ENCODE measurements at places on chromosomes 2 and 18.

GRCh38 chr2:33104726-33105125, 158.0 kb downstream of the LTBP1 start:
- DNase-seq = no peak

DNA sequence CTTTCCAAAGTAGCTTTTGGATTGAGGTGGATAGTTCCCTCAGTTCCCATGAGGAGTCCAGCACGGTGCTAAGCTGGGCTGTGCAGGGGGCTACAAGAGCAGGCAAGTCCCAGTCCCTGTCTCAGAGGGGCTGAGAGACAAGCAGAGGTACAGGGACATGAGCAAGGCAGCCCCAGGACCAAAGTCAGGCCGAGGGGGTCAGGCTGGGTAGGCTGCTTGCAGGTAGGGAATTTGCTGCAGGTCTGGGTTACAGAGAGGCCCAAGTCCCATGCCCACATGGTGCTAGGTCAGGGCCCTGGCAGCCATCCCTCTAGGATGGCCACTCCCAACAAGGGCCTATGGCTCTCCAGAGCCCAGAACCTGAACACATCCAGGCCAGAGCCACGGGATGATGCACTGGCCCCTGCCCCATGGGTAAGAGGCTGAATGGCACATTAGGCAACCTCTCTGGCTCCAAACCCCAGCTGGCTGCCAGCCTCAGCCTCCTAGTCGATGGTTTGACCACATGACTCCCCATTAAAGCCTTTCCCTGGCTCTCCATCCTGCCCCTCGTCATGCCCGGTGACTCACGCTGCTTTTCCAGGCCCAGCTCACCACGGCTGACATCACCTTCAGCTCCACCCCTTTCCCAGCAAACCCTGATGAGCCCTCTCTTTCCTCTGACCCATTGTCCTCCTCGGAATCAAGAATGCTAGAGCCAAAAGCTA, 83.7 kb downstream of the SDC1 start:
- DNase-seq = no peak

GRCh38 chr2:174748948-174749347, 15.3 kb downstream of the CHRNA1 start:
- DNase-seq = peak; percentile 80

- DNase-seq = peak; percentile 64
Observed at GRCh38 chr18:58671632-58672564, 633 bp downstream of the MALT1 start.

- no peak for DNase-seq
Observed at GRCh38 chr2:215965532-215966165, 47.7 kb downstream of the MREG start.

- no peak for DNase-seq
Observed at GRCh38 chr2:181673173-181673572, 7.1 kb downstream of the NEUROD1 start.

GRCh38 chr2:31205186-31205585, 12.1 kb downstream of the CAPN14 start:
- no peak for DNase-seq

DNA sequence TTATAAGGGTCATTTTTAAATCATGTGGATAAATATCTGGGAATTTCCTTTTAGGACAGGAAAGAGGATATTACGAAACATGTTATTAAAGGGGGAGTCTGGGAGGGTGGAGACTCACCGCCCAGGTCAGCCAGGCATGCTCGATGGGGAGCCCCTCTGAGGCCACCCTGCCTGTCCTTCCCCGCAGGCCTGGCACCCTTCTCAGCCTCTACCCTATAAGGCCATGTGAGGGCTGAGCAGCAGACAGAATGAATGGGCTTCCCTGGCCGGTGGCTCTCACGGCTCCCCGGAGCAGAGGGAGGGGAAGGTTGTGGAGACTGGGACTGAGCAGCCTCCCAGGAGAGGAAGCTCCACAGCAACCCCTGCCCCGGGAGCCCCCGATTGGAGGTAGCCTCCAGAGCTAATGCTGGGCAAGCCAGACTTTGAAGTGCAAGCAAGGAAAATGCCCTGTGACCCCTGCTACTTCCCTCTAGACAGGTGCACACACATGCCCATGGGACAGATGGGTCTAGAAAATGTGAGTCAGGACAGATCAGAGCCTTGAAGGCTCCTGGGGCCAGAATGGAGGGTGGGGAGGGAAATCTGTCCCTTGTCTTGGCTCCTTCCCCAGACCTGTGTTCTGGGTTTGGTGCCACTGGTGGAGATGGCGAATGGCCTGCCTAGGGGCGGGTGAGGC, 13.2 kb upstream of the ARMC9 start:
- no peak for DNase-seq

- DNase-seq = peak; percentile 58
Observed at GRCh38 chr2:85583667-85584353, 421 bp upstream of the VAMP5 start.

DNA sequence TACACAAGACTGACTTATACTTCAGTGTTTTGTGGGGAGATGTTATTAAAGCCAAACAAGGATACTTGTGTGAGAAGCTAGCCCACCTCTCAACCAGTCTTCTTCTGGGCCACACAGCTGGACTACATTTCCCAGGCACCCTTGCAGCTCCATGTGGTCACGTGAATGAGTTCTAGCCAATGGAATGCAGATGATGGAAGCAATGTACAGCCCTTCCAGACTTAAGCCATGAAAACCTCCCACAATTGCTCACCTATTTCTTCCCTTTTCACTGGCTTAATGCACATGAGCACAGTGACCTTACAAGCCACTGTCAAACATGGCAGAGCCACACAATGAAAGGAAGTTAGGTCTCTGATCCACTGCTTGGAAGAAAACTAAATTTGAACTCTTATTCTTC, 20.4 kb upstream of the FEZ2 start:
- peak; percentile 32 for DNase-seq

- DNase-seq = peak; percentile 99
Observed at GRCh38 chr2:96148410-96149217, 3.4 kb upstream of the DUSP2 start.

DNA sequence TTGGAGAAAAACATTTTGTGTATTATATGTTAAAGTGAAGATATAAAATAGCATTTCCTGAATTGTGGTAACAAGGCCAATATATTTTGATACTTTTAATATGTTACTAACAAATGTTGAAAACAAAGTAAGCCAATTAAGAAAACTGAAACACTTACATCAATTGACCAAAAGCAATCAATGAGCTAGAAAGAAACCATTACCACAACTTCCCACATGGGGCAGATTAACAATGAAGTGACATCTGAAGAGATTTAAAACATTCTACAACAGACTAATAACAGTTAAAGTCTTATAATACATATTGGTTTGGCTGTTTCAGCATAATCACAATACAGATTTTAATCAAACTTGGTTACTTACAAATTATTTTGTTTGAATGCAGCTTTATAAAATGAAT, 282.4 kb upstream of the NETO1 start:
- DNase-seq = no peak

DNA sequence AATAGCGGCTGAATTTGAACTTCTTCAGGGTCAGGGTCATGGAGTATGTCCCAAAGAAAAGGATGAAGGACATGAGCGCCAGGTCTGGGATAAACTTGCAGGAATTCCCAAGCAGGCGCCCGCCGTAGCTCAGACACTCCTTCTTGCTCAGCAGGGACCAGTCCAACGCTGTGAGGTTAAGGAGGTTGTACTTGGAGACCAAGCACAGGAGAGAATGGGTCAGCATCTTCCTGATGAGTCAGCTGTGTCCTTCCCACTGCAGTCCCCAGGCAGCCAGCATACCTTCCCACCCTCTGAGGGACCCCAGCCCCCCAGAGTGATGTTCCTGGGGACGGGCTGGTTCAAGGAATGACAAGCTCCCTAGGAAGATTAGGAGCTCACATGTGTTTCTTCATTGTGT, 40.9 kb downstream of the MTHFD2 start:
- DNase-seq = no peak

DNA sequence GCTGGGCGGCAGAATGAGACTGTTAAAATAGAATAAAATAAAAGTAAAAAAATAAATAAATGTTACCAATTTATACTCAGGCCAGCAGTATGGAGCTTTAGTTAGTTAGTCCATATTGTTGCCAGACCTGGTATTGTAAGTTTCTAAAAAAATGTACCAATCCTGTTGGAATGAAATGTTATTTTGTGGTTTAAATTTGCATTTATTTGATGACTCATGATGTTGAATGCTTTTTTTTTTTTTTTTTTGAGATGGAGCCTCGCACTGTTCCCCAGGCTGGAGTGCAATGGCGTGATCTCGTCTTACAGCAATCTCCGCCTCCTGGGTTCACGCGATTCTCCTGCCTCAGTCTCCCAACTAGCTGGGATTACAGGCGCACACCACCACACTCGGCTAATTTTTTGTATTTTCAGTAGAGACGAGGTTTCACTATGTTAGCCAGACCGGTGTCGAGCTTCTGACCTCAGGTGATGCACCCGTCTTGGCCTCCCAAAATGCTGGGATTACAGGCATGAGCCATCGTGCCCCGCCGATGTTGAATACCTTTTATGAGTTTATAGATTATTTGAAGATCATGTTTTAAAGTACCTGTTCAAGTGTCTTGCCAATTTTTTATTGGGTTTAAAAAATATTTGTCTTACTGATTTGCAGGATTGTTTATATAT, 5.7 kb upstream of the PTPRN start:
- no peak for DNase-seq

- peak; percentile 29 for DNase-seq
Observed at GRCh38 chr2:177254433-177255226, 9.9 kb downstream of the NFE2L2 start.

DNA sequence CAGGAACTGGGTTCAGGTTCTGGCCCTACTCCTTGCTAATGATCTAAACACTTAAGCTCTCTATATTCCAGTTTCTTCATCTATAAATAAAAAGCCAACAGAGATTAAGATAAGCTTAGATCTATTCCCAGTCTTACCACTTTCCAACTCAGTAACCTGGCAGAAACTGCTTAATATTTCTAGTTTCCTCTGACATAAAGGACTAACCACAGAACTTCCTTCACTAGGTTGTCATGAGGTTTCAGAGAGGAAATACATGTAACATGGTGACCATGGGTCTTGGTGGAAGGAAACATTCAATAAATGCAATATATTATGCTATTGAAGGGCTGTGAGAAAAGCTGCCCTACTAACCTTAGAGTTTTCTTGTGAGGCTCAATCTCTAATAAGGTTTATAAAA, 114.4 kb upstream of the PDE1A start:
- DNase-seq = no peak

DNA sequence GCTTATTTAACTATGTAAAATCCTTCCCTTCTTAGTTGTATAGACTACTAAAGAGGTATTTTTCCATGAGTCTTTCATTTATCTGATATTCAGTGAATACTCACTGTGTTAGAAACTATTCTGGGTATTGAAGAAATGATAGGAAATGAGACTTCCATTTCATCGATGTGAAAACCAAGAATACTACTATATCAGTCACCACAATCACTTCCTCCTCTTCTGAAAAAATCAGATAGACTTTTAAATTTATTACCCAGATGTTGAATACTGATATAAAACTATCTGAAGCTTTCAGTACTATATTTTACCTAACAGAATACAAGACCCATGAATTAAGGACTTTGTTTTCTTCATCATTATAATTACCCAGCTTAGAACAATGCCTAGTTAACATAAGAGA, 1801.1 kb upstream of the CELF4 start:
- no peak for DNase-seq

DNA sequence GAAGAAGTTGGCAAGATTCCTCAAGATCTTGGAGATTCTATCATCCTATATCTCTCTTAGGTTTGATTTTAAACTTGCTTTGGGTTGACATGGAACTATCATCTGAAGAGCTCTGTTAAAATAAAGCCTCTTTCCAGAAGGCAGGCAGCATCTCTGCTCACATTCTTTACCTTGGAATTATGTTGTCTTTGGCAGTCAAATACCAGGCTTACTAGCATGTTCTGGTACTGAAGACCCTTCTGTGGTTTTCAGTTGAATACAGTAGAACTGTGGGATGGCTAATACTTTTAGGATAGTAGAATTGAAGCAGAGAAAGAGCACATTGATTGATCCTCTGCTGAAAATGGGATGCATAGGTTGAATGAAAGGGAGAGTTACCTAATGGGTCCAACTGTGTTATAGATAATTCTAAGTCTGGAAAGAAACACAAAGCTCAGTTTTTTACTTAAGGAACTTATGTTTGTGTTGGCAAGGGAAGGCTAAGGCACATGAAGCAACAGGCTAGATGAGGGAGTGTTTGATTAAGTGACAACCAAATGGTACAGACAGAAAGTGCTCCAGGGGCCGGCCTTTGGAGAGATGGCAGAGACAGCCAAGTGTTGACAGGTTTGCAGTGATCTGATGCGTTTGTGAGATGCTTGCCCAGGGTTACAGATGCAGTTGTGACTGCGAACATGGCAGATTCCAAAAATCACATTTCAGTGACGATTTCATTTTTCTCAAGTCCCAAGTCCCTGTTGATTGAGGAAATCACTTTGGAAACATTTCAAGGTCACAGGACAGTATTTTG, 397.9 kb downstream of the MEIS1 start:
- no peak for DNase-seq

DNA sequence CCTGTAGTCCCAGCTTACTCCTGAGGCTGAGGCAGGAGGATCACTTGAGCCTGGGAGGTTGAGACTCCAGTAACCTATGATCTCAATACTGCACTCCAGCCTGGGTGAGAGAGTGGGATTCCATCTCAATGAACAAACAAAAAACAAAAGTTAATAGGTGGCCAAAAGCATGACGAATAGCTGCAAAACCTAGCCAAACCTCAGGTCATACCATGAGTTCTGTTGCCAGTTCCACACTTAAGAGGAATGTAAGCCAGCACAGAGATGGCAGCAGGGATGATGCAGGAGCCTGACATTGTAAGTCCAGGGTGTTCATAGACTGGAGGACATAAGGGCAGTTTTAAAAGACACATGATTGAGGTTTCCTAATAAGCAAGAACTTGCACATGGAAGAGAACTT, 55.3 kb upstream of the RMDN2 start:
- DNase-seq = no peak

- peak; percentile 45 for DNase-seq
Observed at GRCh38 chr2:68385220-68385906, 20.3 kb downstream of the PLEK start.

- DNase-seq = no peak
Observed at GRCh38 chr2:232571026-232571474, 20.6 kb downstream of the EIF4E2 start.

DNA sequence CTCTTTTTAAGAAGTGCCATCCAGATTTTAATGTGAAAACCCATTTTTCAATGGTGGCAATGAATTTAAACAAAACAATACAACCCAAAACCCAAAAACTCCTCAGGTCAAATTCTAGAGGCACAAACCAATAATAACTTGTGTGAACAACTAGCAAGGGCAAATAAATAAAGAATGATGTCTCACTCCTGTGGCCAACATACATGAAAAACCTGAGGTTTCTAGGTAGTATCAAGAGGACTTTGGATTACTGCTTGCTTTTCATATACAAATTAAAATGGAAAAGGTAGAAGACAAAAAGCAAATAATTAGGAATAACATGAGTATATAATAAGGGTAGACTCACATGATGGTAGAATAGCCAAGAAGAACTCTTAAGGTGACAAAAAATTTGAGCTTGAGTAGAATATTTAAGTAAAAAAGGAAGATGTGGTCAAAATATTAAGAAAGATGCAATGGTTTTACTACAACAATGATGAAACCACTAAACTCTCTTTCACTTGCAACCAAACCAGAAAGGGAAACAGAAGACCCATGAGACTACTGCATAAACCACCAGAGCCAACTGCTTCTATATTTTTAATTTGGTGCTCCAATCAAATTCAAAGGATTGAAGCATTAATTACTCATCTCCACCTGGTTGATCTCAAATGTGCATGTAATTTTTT, 53.5 kb downstream of the DARS1 start:
- DNase-seq = no peak

GRCh38 chr18:75395137-75395536, 32.4 kb downstream of the SMIM21 start:
- no peak for DNase-seq

Data from stimulated activated CD4-positive, alpha-beta T cell treated with anti-CD3 and anti-CD28 coated beads, Interleukin-15, amount 100 ng/mL, for 24 hours (primary cell).